ENCODE measurements at places on chromosomes 5 and 9. TPM values are rescaled to one million over a fixed set of nuclear protein-coding genes. Genes with fewer than 3 reads are reported as not detected.

The ANXA2R gene
- 2.5 TPM for total RNA-seq

The PLAC8L1 gene
- total RNA-seq, result not detected

The ZNF483 gene
- 1.2 TPM for total RNA-seq

The TNIP1 gene
- total RNA-seq, result 296 TPM

DNA sequence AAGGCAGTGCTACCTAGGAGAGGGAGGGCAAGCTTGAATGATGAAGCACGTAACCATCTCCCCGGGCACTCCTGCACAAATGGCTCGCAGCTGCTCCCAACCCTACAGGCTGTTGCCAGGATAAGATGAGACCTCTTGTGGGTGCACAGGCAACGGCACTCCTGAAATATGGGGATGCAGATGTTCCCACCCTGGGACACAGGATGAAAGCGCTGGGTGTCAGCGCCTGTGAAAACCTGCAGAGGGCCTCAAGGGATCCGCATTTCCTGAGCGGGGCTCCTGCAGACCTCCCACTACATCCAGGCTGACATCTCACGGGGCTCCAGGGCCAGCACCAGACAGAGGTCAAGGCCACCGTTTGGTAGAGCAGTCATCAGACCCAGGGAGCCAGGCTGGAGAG lies 60.7 kb downstream of the SMIM23 start:
- DNase-seq, result no peak
- no peaks in the 10 kb centered on the region for H3K4me1 ChIP-seq
- no peaks in the 10 kb centered on the region for H3K36me3 ChIP-seq
- no peaks in the 10 kb centered on the region for H3K27me3 ChIP-seq

DNA sequence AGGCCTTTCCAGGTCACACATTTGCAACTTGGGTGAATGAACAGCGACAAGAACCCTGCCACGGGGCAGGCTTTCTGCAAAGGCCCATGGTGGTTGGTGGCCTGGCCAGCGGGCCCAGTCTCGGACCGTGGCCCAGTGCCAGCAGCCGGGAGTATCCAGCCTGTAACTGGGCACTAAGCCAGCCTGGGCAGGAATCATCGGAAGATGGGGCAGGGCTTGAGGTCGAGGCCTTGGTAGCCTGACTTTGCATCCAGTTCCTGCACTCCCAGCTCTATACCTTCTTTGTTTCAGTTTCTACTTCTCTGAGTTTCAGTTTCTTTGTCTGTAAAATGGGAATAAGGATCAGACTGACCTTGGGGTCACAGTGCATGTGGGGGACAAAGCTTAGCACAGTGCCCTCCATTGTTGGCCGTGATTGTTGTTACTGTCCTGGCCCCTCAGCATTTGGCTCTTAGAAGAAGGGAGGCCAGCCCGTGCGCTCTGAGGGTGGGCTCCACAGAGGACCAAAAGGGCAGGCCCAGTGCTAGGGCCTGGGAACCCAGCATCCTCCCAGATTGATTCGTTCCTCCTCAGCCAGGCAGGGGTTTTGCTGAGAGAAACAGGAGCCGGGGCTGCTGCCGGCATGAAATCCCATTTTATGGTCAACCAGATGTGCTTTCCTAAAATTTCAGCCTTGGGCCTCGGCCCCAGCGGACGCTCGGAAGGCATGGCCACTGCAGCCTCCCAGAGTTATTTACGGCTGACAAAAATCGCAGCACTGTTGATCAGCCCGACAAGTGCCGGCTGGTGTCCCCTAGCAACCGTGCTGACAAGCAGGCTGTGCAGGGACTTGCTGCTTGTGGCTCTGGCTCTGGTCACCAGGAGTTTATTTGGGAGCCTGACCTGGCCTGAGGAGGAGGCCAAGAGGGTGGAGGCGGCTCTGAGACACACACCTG lies 43.6 kb downstream of the JADE2 start:
- peaks cover 17% of the 10 kb centered on the region for H3K4me1 ChIP-seq
- H3K27me3 ChIP-seq, result no peaks in the 10 kb centered on the region
- peaks cover 83% of the 10 kb centered on the region for H3K36me3 ChIP-seq
- no peak for DNase-seq
- no peak overlapping the region for H3K27ac ChIP-seq
- no peak overlapping the region for H3K4me3 ChIP-seq

DNA sequence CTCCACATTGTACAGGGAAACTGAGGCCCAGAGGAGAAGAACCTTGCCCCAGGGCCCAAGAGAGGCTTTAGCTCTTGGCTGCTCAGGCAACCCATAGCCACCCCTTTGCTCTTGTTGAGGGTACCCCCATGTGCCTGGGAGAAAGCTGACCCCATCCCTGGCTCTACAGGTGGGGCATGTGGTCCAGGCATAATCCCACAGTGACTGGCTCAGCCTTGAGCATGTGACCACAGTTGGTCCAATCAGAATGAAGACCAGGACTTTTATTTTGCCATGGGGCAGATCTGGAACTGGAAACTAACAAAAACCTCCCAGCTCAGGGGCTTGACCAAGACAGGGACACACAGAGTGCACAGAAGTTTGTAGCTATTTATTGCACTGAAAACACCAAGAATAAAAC lies 29.3 kb downstream of the SLC6A7 start:
- no peaks in the 10 kb centered on the region for H3K36me3 ChIP-seq
- H3K27ac ChIP-seq, result no peak overlapping the region
- no peak overlapping the region for H3K4me3 ChIP-seq
- DNase-seq, result no peak

GRCh38 chr9:36781533-36781932 lies 208.8 kb downstream of the MELK start:
- no peaks in the 10 kb centered on the region for H3K36me3 ChIP-seq
- H3K4me1 ChIP-seq, result no peaks in the 10 kb centered on the region
- no peak overlapping the region for H3K4me3 ChIP-seq

GRCh38 chr5:89342106-89342876 lies 459.3 kb upstream of the MEF2C start:
- H3K27me3 ChIP-seq, result no peaks in the 10 kb centered on the region
- H3K36me3 ChIP-seq, result no peaks in the 10 kb centered on the region
- H3K4me3 ChIP-seq, result no peak overlapping the region
- peaks cover 23% of the 10 kb centered on the region for H3K4me1 ChIP-seq
- H3K27ac ChIP-seq, result peak overlapping the region; percentile 13

DNA sequence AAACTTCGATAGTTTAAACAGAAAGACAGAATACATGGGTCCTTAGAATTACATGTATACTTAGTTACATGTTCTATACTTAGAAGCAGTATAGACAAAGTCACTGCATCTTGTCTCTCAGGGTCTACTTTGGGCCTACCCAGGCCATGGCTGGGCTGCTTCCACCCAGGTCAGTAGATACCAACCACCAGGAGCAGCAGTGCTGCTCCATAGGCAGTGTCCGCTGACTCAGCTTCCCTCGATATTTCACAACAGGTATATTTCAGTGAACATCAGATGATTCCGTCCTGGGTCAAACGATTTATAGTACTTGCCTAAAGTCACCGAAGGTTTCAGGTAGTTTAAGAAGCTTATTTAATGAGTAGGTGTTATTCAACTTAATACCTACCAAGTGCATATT lies 18.0 kb downstream of the IARS1 start:
- H3K27me3 ChIP-seq, result no peaks in the 10 kb centered on the region
- H3K36me3 ChIP-seq, result peaks cover 97% of the 10 kb centered on the region
- H3K4me3 ChIP-seq, result no peak overlapping the region
- H3K4me1 ChIP-seq, result no peaks in the 10 kb centered on the region
- DNase-seq, result no peak

- no peaks in the 10 kb centered on the region for H3K36me3 ChIP-seq
- H3K27me3 ChIP-seq, result no peaks in the 10 kb centered on the region
These were observed 290.9 kb upstream of the RGMB start for GRCh38 chr5:98482321-98483300.

DNA sequence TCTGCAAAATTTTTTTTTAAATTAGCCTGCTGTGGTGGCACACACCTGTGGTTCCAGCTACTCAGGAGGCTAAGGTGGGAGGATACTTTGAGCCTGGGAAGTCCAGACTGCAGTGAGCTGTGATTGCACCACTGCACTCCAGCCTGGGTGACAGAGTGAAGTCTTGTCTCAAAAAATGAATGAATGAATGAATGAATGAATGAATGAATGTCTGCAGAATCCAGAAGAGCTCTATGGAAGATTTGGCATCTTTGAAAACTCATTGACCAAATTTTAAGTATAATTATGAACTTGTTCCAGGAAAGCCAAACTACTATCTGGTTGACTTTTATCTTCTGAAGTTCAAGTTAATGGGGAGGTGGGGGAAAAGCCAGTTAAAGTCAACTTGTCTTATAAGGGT lies 94.2 kb upstream of the ERBIN start:
- no peaks in the 10 kb centered on the region for H3K36me3 ChIP-seq
- no peak overlapping the region for H3K4me3 ChIP-seq
- no peaks in the 10 kb centered on the region for H3K27me3 ChIP-seq
- no peak overlapping the region for H3K27ac ChIP-seq
- peaks cover 34% of the 10 kb centered on the region for H3K4me1 ChIP-seq
